ENCODE measurements at places on chromosomes 5 and 9.
A peak's percentile ranks its signal among the peaks of the same experiment; 100 is the strongest.

DNA sequence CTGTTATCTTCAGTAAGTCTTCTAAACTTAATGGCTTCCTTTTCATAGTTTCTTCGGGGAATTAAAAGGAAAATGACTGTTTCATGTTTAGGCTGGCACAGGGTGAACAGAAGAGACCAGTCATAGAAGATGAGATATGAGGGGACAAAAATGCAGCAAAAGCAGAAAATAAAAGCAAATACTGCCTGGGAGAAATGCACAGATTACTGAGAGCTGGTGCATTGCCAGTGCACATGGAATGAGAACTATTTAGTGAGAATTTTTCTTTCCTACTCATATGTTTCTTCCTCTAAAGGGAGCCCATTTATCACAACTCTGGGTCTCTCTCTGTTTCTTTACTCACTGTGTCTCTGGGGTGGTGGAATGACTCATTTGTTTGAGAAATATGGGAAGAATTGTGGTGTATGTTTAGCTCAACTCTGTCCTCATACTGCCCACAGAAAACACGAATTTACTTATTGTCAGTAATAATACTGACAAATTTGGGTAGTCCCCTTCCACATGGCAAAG, 25.9 kb upstream of the ANKRD55 start:
- peak; percentile 98 for DNase-seq

DNA sequence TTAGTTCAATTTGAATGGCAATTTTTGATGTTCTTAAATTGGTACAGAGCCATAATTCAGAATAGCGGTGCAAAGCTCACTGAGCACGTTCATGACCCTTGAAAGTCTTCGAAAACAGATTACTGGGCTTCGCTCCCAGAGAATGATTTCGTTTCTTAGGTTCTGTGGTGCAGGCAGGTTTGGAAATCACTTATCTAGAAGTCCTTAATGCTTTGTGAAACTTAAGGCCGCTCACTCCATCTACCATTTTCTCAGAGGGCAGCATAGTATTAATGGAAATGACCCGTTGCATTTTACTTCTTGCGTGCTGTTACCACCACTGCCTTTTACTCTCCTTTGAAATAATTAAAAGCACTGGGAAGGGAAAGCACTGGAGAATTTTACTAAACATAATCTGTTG, 2.9 kb upstream of the MAT2B start:
- no peak for DNase-seq

DNA sequence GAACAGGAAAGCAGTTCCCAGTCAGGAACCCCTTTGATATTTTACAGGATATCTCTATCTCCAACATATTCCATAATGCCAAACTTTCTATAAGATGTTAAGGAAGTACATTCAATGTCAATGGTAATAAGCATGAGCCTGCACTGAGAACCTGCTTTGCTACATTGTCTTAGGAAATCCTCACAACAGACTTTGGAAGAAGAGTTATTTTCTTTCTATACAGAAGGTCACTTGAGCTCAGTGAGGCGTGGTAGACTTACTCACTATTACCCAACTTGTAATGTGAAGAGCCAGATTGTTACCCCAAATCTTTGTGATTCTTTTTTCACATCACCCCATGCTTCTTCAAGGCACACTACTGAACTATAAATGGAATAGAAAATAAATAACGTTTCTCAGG, 435.9 kb downstream of the DNAH5 start:
- DNase-seq = no peak

DNA sequence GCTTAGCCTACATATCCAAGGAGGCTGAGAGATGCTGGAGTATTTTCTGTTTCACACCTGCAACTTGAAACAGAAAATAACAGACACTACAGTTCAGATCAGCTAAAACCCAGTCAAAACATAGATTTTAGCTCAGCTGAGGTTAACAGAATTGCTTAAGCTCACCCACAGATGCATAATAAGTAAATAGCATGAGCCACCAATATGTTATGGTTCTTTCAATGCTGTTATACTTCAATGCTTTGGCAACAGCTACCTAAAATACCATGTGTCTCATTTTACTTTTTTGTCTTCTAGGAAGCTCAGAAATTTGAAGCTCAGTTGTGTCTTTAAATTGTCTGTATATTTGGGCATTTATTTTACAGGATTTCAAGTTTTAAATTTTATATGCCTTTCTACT, 35.8 kb upstream of the OR13F1 start:
- DNase-seq = no peak

GRCh38 chr5:142798099-142798770, 28.1 kb downstream of the ARHGAP26 start:
- no peak for DNase-seq

- no peak for DNase-seq
These were observed 83.4 kb downstream of the RAPGEF1 start for GRCh38 chr9:131656356-131657036.

- no peak for DNase-seq
These were observed 25.0 kb upstream of the ERMP1 start for GRCh38 chr9:5857928-5858327.

- peak; percentile 73 for DNase-seq
These were observed 111.9 kb upstream of the FST start for GRCh38 chr5:53368516-53368915.

Data from mesenchymal stem cell (in vitro differentiated cells and primary cell).